ENCODE measurements at places on chromosomes 1 and 21.

- DNase-seq, result no peak
Observed at GRCh38 chr1:18723206-18723605, 92.6 kb downstream of the PAX7 start.

GRCh38 chr1:155309423-155310021 lies 856 bp downstream of the FDPS start:
- no peak for DNase-seq

DNA sequence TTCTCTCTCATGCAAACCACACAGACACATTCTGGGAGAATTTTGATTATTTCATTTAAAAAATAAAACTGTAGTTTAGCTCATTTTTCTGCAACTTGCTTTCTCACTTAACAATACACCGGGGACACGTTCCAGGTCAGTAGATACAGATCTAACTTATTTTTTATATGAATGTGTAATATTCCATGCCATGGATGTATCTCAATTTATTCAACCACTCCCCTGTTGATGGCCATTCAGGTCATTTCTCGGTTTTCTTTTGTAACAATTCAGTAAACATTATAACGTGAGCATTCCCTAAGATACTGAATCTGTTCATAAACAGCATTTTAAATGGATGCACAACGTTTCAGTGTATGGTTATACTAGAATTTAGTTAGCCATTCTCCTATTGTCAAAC lies 64.7 kb downstream of the CSMD2 start:
- no peak for DNase-seq

DNA sequence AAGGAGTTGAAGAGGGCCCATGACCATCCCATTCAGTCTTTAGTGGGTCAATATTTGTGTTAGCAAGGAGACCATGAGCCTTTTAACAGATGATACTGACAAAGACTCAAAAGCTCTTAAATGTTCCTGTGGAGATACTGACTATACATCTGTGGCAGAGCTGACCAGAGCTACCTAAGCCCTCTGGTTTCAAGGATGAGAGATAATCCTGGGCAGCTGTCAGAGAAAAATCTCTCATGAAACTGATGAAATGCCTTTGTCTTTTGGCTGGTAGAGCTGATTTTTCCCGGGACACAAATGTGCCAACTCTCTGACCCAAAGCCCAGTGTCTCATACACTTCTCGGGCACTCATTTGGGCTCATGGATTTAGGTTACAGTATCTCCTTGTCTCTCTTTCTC lies 100.9 kb downstream of the XCL2 start:
- DNase-seq, result no peak

GRCh38 chr1:205335692-205336091 lies 14.1 kb upstream of the NUAK2 start:
- peak; percentile 91 for DNase-seq

Data from aorta (tissue), 5 donors.